ENCODE measurements at places on chromosomes 2 and 18.

GRCh38 chr18:41906528-41907146 lies 48.4 kb upstream of the PIK3C3 start:
- no peak for DNase-seq

GRCh38 chr2:160309585-160309984 lies 109.5 kb upstream of the ITGB6 start:
- DNase-seq = no peak

GRCh38 chr2:65067806-65068553 lies 11.8 kb downstream of the CEP68 start:
- DNase-seq = no peak

DNA sequence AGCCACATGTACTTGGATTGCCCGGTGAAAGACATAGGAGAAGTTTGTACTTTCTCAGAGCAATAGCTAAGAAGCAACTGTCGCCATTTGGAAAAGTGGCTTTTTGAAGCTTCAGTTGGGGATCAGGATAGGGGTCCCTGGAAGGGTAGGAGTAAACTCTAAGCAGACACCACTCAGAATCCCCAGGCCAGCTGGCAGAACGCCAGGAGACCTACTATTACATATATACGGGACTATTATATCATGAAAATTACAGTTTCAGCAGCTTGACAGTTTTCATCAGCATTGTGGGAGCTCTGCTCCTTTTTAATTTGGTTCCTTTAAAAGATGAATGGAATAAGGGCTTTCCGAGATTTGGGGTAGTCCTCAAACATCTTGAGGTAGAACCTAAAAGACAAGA lies 54.9 kb downstream of the SRD5A2 start:
- no peak for DNase-seq

DNA sequence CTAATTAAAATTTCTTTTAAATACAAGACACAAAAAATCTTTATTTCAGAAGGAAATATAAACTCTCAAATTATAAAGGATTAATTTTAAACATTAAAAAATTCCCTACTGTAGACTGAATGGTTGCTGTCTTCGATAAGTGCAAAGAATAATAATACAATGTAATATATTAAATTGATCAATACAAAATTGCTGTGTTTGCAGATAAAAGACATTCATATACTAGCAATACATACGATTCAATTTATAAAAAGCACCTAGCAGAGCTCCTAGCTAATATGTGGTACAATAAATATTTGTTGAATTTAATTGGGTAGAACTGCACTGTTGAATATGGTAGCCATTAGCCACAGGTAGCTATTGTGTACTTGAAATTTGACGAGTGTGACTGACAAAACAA lies 6.6 kb downstream of the ZSWIM2 start:
- no peak for DNase-seq

GRCh38 chr2:119477113-119477505 lies 45.5 kb downstream of the TMEM37 start:
- no peak for DNase-seq

DNA sequence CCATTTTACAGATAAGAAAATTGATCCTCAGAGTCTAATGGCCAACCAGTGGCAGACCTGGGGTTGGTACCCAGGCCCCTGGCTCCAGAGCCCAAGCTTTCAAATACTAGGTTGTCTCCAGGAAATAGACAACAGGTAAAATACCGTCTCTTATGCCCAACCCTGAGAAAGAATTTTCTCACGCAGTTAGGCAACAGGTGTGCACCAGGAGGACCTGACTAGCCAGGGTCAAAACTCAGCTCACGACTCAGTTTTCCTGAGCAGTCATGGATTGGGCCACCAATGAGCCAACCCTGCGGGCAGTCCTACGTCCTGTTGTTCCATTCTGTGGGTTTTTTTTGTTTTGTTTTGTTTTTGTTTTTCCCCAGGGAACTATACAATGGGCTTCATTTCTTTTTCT lies 13.5 kb downstream of the TRIB2 start:
- no peak for DNase-seq

DNA sequence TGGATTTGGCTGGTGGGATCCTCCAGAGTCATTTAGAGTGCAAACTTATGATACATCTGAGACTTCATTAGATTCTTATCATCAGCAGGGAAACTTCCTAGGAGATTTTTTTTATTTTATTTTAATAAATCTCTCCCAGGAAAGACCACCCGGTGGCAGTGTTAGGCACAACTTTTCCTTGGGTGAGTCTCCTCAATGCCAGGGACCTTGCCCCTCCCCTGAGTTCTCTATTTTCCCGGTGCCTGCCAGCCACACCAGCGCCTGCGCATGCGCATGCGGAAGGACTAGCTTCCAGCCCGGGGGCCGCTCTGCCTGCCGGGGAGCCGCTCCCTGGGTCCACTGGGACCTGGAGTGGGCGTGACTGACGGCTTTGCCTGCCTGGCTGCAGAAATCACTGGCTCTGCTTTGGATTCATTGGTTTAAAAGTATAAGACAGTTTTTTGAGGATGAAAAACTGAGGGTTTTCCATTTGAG lies 86.6 kb downstream of the TMEM182 start:
- DNase-seq = no peak

DNA sequence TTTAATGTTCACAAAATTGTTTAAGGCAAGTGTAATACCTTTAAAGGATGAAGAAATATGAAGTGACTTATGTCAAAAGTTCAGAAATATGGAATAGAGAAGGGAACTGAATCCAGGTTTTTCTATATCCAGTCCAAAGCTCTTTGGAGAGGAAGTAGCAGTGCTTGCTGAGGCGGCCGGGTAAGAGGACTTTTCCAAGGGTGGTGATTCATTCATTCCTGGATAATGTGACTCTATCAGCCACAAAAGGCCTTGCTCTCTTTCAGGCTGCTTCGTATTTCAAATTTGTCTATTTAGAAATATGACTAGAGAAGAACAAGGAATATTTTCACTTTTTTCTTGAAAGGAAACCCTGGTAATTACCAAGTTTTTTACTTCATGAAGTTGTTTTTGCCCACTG lies 830.1 kb upstream of the ZEB2 start:
- no peak for DNase-seq

DNA sequence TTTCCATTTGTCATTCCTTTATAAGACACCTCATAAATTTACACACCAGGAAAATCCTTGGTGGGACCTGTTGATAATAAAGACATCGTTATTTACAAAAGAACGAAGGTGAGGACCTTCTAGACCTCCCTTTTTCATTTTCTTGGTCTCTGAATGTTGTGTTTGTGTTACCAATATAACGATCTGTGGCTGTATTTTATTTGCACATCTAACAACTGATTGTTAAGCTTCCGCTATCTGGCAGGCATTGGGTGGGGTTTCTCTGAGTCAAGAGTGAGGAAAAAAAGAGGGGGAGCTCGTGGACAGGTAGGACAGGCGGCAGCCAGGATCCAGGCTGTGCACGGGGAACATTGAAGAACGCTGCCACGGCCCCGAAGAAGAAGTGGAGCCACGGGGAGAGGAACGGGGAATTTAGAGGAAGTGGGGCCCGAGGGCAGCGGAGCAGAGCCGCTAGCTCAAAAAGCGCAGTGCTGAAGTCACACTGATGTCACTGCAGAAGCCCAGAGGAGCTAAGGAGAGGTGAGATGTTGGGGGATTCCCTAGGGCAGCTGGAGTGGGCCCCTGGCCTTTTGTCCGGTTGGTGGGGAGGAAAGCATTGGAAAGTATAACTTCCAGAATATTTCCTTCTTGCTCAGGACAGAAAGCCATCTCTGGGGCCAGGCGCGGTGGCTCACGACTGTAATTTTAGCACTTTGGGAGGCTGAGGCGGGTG lies 20.9 kb upstream of the DNMT3A start:
- DNase-seq = no peak

DNA sequence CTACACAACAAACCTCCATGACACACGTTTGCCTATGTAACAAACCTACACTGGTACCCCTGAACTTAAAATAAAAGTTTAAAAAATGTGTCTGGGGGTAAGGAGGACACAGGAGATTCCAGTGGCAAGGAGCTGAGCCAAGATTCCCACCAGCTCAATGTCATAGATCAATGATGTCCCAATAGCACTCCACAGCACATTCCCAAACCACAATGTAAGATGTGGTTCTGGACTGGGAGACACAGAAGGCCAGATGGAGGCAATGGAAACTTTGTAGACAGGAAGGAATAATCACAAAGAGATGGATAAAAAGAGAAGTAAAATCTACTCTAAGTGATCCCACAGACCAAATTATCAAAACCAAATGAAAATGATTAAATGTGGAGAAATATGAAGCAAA lies 312.4 kb upstream of the SOX11 start:
- DNase-seq = no peak

- DNase-seq = no peak
Measured at GRCh38 chr2:890791-891190, 59.9 kb upstream of the SNTG2 start.

DNA sequence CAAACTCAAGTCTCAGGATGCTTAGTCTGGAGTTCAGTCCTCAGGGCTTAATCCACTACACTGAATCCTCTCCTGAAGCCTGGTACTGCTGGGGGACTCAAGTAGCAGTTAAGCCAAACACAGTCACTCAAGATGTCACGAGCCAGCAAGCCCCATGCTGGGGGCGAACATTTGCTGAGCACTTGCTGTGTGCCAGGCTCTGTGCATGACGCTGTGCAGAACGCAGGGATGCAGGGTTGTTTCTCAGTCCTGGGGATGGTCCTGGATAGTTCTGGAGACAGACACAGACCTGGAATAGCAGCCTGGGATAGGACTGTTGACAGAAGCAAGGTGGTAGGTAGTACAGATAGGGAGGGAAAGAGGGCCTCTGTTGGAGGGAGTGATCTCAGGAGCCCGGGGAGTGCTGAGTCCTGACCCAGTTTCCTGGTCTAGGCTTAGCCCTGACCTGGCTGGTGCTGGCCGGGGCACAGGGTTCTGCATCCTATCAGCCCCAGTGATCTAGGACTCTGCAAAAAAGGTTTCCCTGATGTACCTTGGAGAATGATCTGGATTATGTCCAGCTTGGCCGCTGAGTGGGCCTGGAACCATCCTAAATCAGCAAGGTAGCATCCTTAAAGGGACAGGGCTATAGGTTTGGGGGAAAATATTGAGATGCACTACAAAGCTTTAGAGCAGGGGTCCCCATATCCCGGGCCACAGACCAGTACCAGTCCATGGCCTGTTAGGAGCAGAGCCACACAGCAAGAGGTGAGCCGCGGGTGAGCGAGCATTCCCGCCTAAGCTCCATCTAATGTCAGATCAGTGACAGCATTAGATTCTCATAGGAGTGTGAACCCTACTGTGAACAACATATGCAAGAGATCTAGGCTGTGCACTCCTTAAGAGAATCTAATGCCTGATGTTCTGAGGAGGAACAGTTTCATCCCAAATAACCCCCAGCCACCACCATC lies 54.7 kb upstream of the OTOF start:
- no peak for DNase-seq

DNA sequence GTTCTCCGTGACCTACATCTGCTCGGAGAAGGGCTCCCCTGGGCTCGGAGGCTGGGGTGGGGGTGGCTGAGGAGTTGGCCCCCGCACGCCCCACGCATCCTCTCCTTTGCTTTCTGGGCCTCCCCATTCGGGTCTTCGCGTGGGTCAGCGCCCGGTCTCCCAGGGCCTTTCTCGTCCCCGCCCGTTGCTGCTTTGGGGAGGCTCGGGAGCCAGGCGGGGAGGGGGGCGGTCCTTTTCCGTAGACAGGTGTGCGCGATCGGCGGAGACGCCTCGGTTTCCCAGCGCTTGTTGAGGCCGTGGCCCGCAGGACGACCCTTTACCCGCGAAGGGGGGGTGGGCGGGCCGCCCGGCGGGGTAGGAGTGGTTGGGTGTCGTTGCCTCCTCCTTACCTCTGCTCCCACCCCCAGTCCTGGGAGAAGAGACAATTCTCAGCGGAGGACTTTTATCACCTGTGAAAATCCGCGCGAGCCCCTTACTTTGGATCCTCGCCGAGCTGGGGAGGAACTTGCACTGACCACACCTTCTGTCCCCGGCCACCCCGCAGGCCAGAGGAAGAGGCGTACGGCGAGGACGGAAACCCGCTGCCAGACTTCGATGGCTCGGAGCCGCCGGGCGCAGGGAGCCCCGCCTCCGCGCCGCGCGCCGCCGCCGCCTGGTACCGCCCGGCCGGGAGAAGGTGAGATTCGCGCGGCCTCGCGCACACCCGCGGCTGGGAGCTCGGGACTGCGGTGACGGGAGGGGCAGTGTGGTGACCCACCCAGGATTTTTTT lies 2.6 kb downstream of the ADCYAP1 start:
- DNase-seq = no peak

DNA sequence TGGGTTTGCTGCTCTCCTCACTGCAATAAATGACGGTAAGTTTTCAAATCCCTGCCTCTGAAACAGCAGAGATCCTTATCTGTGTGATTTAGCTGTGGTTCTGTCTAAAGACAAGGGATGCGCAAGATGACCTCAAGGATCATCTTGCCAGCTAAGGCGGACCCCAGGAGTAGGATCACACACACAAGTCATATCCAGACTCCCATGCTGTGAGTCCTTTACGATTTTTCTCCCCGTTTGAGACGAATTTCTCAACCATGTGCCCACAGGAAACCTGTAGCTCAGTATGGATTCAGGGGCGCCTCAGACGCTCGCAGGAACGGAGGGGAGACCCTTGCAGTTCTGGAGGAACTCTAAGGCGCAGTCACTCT lies 11.1 kb upstream of the DCTN1 start:
- no peak for DNase-seq

DNA sequence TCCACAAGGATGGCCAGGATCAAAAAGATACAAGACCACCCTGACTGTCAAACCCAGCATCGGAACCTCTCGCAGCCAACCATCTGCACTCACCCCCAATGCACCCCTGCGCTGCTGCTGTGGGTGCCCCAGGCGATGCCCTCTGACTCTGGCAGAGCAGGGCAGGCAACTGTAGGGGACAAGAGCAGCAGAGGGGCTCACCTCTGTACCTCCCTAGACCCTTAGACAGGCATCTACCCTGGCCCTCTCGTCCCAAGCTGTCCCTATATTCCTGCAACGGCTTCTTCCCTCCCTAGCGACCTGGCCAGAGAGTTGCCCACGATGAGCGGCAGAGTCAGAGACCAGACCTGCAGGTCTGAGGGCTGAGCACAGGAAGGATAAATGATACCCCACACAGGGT lies 128.2 kb downstream of the HDAC4 start:
- DNase-seq = no peak

DNA sequence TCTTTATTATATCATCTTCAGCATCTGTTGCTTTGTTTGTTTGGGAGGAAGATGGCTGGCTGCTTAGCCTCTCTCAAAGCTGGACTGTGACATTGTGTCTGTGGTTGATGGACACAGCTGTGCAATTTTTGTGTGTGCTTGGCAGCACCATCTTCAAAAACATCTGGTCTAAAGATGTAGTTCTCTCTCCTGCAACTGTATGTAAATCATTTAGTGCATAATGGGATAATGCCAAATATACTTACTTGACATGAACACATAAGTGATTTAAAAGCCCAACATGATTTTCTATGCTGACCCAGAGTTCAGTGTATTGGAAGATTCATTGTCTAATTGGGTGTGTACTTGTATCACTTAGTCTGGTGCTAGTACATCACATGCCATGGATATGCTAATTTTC lies 112.2 kb downstream of the MAP4K4 start:
- DNase-seq = no peak
